Lung microvascular endothelial cell (primary cell): ENCODE measurements at places on chromosomes 12 and 14.

GRCh38 chr14:97077253-97077653 lies 280.1 kb downstream of the VRK1 start:
- peak; percentile 38 for DNase-seq

GRCh38 chr14:69670093-69670492 lies 58.7 kb downstream of the SUSD6 start:
- DNase-seq, result no peak

DNA sequence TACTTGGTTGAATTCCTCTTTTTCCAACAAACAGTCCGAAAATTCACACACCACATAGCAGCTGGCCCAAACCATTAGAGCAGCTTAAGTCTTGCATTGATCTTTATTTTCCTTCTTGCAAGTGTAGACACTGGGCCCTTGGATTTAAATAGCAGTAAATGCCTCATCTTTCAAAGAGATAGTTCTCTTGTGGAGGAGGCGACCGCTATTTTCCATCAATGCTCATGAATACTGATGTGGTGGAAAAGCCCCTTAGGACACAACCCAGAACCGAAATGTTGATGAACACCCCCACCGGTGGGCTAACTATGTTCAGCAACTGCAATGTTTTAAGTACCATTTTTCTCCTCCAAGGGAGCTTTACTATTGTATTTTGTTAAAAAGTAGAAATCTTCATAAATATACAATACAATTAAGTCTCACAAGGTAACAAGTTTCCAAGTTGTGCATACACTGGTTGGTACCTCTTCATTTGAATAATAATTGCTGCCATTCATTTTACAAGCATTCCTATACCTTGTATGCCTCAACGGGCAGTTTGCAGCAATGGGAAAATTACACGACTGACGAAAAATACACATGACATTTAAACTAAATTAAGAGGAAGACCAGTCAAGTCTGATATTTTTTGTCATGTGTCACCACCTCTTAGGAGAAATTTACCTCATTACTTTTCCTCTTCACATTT lies 18.0 kb downstream of the NIN start:
- DNase-seq, result no peak

- DNase-seq, result no peak
Observed at GRCh38 chr14:92105073-92105892, 1.1 kb downstream of the ATXN3 start.

GRCh38 chr14:87002776-87003175 lies 990.2 kb downstream of the GALC start:
- DNase-seq, result no peak

DNA sequence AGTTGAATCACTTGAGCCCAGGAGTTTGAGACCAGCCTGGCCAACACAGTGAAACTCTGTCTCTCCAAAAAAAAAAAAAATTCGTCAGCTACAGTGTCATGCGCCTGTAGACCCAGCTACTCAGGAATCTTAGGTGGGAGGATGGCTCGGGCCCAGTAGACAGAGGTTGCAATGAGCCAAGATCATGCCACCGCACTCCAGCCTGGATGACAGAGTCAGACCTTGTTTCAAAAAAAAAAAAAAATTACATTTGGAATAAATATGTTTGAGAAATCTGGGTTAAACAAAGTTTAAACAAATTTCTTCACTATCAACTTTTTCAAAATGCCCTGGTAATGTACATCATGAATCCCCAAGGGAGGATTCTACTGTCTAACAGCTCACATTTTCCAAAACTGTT lies 187.0 kb upstream of the RASSF8 start:
- DNase-seq, result no peak

DNA sequence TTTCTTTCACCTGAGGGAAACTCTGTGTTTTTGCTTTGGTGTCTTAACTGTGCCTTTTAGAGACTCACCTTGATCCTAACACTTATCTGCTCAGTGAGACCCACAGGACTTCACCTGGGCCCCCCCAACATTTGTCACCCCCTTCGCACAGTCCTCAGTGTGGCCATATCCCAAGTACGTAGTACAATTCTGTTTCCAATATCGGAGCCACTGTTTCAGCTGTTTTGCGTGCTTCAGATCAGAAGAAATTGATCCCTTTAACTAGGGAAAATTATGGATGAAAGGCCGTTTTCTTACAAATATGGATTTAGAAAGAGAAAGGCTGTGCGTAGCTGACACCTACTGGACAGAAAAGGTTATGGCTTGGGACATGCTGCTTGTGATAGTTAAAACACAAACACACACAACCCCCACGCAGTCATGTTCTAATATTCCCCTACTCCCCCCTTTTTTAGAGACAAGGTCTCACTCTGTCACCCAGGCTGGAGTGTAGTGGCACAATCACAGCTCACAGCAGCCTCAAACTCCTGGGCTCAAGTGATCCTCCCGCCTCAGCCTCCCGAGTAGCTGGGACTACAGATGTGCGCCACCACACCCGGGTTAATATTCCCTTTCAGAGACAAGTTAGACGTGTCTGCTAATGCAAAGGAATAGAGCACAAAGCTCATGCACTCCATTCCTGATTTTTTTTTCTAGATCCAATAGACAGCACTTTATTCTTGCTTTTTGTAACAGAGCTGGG lies 3.6 kb upstream of the SLC7A8 start:
- peak; percentile 76 for DNase-seq

DNA sequence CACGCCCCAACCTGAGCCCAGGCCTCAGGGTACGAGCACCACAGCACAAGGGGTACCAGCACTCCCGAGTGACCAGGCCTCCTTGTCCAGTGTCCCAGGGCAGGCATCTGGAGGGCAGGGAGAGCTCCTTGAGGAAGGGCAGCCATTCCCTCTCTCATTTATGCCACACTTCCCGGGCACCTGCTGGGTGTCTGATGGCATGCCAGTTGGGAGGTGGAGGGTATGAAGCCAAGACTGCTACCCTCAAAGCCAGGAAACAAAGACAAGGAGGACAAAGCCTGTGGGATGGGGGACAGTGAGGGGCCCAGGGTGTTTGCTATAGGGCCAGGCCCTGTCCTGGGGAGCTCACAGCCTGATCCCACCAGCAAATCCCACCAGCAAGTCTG lies 45.6 kb downstream of the CCDC88C start:
- DNase-seq, result no peak

GRCh38 chr14:100733152-100733850 lies 6.6 kb downstream of the DLK1 start:
- no peak for DNase-seq

DNA sequence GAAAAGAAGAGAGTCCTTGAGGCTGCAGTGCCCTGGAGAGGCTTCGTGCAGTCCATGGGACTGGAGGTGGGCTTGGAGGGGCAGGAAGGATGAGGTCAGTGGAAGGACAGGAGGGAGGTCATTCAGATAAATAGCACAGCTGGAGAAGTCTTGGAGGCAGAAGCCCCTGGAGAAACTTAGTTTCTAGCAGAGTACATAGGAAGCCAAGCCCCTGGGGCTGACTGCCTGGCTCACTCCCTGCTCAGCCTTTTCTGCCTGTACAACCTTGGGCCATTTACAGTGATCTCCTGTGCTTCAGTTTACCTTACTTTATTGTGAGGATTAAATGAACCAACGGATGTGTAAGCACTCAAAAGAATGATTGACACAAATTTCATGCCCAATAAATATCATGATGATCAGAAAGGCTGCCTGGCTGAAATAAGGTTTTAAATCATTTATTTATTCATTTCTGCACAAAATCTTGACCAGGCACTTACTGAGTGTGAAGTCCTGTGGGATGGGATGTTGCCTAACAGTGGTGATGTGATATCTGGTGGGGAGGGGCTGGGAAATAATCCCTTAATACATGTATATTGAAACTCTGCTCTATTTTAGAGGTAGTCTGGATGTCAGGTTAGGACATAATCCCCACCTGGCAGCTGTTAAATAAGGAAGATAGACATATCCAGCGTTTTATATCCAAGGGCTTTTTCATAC lies 54.3 kb downstream of the PLEKHG7 start:
- no peak for DNase-seq

DNA sequence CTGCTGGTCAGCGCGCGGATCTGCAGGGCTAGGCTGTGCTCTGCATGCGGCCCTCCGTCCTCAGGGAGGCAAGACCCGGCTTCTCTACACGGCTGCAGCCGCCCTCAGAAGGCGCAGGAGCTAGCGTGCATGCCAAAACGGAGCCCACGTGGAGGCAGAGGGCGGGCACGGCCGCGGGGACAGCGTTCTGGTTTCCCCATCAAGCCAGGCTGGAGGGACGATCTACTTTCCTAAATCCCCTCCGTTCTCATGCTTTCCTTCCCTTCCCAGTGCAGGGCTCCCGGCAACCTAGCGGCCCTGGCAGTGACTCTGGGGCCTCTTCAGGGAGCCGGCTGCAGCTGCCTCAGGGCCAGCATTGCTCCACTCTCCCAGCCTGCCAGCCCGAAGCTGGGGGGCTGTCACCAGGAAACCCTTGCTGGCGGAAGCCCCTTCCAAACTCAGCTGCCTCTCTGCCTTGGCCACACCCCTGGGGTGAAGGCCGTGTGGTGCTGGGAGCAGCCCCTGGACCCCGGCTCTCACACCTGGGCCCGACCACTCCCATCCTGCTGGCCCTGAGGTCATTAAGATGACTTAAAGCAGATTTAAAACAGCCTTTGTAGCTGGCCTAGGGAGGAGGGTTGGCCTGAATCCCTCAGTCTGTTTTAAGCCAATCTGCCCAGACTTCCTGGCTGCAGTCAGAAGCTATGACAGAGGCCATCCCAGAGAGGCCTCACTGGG lies 9.2 kb upstream of the GOLGA3 start:
- DNase-seq, result no peak

GRCh38 chr14:64736271-64737169 lies 32.3 kb downstream of the PLEKHG3 start:
- DNase-seq, result no peak
